SJCRH30 (cell line): ENCODE measurements at places on chromosomes 11 and 22. TPM values are rescaled to one million over a fixed set of nuclear protein-coding genes. Genes with fewer than 3 reads are reported as not detected.

DNA sequence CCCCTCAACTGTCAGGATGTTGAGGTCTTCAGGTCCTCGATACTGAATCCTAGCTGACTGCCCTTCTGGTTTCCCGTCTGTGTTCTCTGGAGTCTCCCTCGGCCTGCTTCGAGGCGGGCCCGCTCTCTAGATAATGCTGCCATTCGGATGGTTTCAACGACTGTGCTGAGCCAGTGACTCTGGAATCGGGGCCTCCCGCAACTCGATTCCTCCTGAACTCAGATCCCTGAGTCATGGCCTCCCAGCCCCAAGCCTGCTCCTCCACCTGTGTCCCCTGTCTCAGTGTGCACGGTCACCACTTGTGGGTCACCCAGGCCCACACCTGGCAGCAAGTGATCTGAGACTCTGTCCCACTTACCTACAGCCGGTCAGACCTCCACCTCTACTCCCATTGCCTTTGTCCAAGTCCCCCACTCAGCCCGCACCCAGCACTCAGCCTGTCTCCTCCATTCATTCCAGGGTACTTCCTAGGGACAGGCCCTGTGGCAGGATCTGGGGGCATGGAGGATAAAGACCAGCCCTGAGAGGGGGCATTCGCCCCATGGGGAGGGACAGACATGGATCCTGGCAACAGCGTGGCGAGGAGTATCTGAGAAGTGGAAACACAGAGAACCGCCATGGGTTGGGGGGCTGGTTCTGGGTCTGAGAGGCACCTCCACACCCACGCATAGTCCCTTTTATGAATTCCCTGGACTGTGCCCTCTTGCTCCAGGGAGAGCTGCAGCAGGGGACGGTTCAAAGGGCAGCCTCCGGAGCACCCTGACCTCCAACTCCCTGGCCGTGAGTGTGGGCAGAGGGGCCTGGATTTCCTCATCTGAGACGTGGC lies 14.3 kb downstream of the MPST start:
- DNase-seq, result no peak

- peak; percentile 87 for DNase-seq
Observed at GRCh38 chr22:38176170-38176741, 5.4 kb downstream of the PLA2G6 start.

- DNase-seq, result no peak
Observed at GRCh38 chr11:69156235-69156639, 502 bp downstream of the SMIM38 start.

DNA sequence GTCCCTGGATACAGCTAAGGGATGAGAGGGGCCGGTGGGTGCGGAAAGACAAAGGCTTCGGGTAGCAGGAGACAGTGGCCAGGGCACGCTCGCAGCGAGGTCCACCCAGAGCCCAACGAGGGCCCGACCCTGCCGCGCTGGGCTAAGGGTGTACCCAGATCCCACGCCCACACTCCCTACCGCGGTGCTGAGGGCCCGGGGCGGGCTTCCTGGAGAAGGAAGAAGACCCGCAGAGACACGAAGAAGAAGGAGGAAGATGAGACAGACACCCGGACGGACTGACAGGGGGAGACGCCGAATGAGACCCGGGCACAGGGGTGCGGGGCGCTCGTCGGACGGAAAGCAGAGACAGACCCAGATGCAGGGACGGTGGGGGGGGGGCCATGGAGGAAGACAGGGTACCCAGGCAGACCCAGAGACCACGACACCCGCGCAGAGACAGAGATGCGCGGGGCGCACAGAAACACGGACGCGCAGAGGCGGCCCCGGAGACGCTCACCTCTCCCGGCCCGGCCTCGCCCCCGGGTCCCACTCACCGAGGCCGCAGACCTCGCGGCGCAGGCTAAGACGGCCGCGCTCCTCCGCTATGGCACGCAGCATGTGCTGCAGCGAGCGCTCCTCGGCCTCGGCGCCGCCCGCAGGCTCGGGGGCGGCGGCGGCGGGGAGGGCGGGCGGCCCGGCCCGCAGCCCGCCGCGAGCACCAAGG lies 437 bp downstream of the KIAA0930 start:
- peak; percentile 13 for DNase-seq

DNA sequence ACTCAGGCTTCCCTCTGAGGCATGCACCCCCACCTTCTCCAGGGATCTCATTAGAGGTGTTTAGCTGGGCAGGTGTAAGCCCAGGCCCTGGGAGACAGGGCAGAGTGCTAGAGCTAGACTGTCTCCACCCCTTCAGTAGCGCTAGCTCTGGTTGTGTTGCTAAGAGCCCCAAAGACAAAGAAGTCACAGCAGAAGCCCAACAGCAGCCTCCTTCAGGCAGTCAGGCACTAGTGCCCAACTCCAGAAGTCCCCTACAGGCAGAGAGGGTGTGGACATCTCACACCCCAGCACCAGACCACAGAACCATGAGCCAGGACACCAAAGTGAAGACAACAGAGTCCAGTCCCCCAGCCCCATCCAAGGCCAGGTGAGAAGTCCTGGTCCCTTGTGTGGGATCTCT lies at the start of gene CNGA4:
Gene CNGA4, plus strand, starts transcription at position 188 of the 400 bp plus-strand sequence. Its CDS starts 118 bp downstream, at position 306.
- no peak for DNase-seq

DNA sequence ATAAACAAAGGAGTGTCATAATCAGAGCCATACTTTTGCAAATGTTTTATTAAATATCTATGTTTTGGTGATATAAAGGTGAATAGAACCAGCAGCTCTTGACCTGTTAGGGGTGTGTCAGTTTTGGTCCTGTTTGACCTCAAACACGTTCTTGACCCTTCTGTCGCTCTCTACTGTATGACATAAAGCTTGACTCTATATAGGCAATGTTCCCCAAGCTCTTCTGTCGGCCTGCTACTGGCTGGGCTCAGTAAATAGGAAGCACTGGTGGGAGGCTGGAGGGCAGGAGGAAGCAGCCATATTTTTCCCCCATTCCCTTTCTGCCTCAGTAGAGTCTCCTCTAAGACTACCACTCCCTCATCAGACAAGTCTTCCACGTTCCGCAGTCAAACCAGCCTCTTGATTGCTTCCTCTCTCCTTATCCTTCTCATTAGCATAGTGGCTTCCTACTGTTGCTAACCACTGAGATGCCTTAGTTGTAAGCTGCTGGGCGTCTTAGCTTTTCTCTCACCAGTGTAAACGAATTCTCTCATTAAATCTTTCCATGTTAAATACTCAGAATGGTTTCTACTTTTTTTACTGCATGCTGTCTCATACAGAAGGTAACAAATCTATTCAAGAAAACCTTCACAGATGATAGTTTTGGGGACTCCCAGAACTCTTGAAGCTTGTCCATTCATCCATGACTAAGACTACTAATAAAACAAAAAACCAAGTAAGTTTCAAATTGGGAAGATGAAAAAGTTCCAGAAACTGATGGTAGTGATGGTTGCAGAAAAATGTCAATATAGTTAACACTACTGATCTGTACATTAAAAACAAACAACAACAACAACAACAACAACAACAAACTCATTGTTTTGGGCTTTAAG lies 3.3 kb downstream of the NPAT start:
- DNase-seq, result no peak

GRCh38 chr22:38718414-38718813 lies 12.7 kb downstream of the GTPBP1 start:
- peak; percentile 48 for DNase-seq

- DNase-seq, result peak; percentile 90
Observed at GRCh38 chr11:44887636-44888035, 63.0 kb downstream of the TP53I11 start.

DNA sequence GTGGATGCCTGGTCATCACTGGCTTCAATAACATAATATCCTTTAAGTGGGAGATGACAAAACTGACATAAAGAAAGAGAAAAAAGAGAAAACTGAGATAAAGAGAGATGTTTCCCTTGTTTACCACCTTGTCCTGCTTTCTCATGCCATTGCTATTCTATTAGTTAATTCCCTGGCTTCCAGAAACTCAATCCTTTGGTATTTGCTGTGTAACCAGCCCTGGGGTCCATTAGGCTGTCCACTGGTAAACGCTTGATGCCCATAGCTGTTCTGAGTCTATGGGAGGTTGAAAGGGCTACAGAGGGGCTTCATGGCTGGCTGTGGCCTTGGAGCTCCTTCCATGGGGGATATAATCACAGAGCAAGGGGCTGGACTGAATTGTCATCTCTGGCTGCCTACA lies 243.4 kb upstream of the PLET1 start:
- DNase-seq, result no peak

DNA sequence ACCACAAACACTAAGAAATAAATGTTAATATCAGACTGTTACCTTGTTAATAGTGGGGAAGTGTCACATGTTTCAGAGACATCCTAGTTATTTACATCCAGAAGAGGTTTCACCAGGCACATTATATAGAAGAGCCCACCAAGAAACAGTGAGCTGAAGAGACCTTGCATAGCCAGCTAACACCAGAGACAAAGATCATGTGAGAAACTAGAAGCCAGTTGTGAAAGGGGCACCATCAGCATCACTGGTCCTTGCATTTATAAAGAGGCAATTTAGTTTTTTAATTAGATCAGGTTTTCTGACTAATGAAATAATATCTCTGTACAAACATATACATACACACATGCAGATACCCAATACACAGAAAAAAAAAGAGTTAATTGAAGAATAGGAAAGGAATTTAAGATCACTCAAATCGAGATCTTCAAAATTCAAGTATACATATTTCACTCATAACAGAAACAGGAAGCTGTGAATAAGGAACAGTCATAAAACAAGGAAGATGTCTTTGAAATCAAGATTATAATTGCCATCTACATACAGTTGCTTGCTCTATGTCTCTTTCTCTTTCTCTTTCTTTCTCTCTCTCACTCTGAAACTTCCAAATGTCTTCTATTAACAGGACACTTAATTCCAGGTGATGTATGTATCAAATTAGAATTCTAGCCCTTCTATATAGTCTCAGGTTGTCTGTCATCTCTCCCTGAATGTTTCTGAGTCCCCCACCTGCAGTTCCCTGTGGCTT lies 348.7 kb downstream of the ETS1 start:
- no peak for DNase-seq

DNA sequence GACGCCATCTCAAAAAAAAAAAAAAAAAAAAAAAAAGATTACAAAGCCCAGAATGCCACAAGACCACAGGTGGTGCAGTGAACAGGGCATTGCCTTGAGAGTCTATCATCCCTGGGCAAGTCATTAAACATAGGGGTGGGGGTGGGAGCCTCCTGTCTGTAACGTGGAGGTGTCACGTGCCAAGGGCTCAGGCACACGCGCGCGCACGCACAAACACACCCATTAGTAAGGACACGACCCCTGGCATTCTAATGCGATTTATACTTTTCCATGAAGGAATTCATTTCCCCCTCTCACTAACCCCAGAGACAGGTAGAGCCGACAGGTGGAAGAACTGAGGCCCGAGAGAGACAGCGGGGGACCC lies 5.8 kb upstream of the GCAT start:
- DNase-seq, result no peak

Gene SLC3A2
- total RNA-seq, result 106 and 109 TPM in 2 replicates

Gene HPX
- total RNA-seq, result not detected in 2 replicates

Gene CALCA
- total RNA-seq, result not detected in 2 replicates

Gene NEFH
- total RNA-seq, result not detected in 2 replicates

Gene SERHL2
- total RNA-seq, result 6.9 and 7.2 TPM in 2 replicates

Gene KCNA4
- total RNA-seq, result not detected in 2 replicates

Gene DDTL
- 3.8 and 4.5 TPM in 2 replicates for total RNA-seq
